ENCODE measurements at places on chromosomes 11 and 22. TPM values are rescaled to one million over a fixed set of nuclear protein-coding genes. Genes with fewer than 3 reads are reported as not detected.

- no peak overlapping the region for H3K4me3 ChIP-seq
- peak; percentile 70 for DNase-seq
- no peaks in the 10 kb centered on the region for H3K27me3 ChIP-seq
These were observed 11.0 kb upstream of the SLC5A4 start for GRCh38 chr22:32265882-32266767.

The OR5AP2 gene
- not detected for total RNA-seq

The MYO18B gene
- 0.11 TPM for total RNA-seq

- DNase-seq: peak; percentile 1
- no peak overlapping the region for H3K4me3 ChIP-seq
- no peak overlapping the region for H3K27ac ChIP-seq
- no peaks in the 10 kb centered on the region for H3K27me3 ChIP-seq
- no peaks in the 10 kb centered on the region for H3K4me1 ChIP-seq
These were observed 104.7 kb upstream of the PITPNB start for GRCh38 chr22:28023774-28024173.

The SPA17 gene
- total RNA-seq: 8.4 TPM

The MFRP gene
- not detected for total RNA-seq

DNA sequence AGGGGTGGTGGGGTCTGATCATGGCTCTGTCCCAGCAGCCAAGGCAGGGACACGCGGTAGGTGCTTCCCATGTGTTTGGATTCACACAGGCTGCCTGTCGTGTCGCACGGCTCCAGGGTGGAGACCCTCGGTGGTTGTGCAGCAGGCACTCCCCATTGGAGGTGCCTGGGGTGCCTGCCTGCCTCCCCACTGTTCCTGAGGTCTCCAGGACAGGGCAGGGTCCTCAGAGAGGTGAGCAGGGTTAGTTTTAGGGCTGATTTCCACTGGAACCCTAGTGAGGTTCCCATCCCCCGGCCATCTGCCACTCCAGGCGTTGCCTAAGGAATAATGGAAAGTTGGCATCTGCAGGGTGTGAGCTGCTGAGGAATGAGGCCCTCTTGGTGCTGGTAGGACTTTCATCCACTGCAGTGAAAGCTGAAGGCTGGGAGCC lies 32.3 kb downstream of the OSBPL5 start:
- no peak overlapping the region for H3K27ac ChIP-seq
- no peak for DNase-seq
- no peaks in the 10 kb centered on the region for H3K4me1 ChIP-seq
- H3K27me3 ChIP-seq: no peaks in the 10 kb centered on the region
- H3K4me3 ChIP-seq: no peak overlapping the region

DNA sequence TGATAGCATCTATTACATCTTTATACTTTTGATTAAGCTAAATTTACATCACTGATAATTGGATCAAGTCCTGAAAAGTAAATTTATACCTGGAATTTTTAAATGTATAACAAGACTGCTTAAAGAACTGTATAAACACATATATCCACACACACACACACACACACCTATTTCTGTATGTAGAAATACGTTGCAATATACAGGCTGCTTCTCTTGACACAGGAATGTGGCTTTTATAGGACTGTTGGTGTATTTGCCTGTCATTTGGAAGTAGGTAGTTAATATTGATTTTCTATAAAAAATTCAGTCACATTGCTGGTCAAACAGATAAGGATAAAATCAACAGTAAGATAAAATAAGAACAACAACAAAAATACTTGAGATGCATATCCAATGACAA lies 708.5 kb upstream of the RAG2 start:
- H3K4me1 ChIP-seq: no peaks in the 10 kb centered on the region
- no peak overlapping the region for H3K4me3 ChIP-seq
- H3K27ac ChIP-seq: no peak overlapping the region
- H3K27me3 ChIP-seq: no peaks in the 10 kb centered on the region
- no peak for DNase-seq
